ENCODE measurements at places on chromosomes 7 and 10. TPM values are rescaled to one million over a fixed set of nuclear protein-coding genes. Genes with fewer than 3 reads are reported as not detected.

Gene DLX6
- not detected for total RNA-seq

Gene NEUROD6
- total RNA-seq, result not detected

DNA sequence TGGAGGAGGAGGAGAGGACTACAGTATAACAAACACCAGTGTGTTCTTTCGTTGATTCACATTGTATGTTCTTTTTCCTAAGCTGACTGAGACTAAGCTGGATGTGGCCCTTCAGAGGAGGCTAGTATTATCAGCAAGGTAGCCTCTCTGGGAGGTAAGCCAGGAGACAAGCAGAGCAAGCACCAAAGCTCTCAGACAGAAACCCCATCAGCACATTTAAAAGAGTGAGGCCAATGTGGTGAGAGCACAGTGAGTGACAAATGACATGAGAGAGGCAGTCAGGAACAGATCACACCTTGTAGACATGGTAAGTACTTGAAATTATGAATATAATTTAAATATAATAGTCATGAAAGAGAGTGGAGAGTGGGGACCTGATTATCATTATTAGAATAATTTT is 107.6 kb downstream of the KMT2C start:
- H3K27me3 ChIP-seq, result no peaks in the 10 kb centered on the region
- no peak for DNase-seq
- H3K4me1 ChIP-seq, result no peaks in the 10 kb centered on the region
- no peak overlapping the region for H3K27ac ChIP-seq
- no peaks in the 10 kb centered on the region for H3K36me3 ChIP-seq

DNA sequence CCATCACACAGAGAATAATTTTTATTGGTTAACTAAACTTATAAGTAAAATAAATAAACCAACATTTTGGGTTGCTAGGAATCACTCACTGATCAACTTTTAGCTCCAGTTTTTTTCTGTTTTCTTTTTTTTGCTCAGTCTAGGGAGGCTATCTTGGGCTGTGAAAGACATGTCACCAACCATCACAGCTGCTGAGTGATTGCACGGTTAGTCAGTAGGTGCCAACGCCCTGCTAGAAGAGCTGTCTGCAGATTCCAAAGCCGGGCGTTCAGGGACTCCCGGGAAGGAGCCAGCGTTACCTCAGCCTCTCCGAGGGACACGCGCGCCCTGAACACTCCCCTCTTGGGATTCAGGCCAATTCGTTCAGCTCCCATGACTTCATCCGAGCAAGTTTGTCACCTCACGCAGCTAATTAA is 604 bp upstream of the STAM start:
- peak overlapping the region; percentile 85 for H3K4me3 ChIP-seq
- peaks cover 38% of the 10 kb centered on the region for H3K4me1 ChIP-seq
- no peaks in the 10 kb centered on the region for H3K27me3 ChIP-seq
- H3K36me3 ChIP-seq, result no peaks in the 10 kb centered on the region
- peak; percentile 82 for DNase-seq
